ENCODE measurements at places on chromosomes 11 and 22.

DNA sequence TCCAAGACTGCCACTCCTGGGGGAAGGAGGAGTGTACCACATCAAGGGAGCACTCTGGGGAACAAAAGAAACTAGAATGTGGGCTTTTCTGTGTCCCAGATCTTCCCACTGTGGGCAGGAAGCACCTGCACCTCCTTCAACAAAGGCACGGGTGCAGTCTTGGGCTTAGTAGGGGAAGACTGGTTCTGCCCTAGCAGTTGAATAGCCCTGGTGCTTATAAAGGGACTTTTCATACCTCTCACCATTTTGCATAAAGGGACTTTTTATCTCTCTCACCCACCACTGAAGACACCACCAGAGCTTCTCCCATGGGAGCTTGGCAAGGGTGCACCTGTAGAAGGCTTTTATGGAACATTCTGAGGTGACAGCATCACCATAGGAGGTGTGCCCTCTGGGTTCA, 65.8 kb upstream of the MS4A8 start:
- no peak for DNase-seq

DNA sequence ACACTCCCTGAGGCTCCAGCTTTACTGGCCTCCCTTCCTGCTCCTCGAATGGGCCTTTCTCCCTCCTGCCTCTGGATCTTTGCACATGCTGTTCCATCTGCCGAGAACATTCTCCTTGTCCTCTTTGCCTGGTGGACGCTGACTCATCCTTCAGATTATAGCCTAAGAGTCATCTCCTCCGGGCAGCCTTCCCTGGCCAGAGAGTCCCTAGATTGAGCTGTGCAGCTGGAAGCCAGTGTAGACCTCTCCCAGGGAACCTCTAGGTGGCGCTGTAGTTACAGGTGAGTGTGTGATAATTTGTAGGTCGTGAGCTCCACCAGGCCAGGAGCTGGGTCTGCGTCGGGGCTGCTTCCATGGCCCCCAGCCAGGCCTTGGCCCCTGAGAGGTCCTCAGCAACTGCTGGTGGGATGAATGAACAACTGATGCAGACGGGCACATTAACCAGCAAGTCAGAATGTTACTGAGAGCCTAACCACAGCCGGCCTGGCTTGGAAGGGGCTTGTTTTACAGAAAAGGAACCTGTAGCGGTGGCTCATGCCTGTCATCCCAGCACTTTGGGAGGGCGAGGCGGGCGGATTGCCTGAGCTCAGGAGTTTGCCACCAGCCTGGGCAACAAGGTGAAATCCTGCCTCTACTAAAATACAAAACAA, 8.7 kb downstream of the PNPLA5 start:
- DNase-seq = peak; percentile 63

- DNase-seq = no peak
Measured at GRCh38 chr22:49585461-49586243, 242.0 kb downstream of the BRD1 start.

DNA sequence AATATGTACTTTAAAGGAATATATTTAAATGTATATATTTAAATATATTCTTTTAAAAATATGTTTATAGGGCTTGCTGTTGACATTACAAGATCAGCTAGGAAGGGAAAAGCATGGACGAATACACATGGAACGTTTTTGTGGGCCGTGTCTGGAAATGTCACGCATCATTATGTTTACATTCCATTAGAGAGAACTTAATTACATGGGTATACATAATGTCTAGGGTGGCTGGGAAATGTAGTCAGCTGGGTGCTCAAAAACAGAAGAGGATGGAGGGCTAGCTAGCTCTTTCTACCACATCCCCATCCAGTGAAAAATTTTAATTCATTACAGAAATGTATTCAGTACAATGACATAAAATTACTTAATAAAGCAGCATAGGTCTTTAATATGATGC, 371.2 kb downstream of the DYNC2H1 start:
- DNase-seq = no peak

- DNase-seq = no peak
Measured at GRCh38 chr11:68691402-68691784, 7.0 kb downstream of the GAL start.

- no peak for DNase-seq
Measured at GRCh38 chr22:32815943-32816342, 14.4 kb downstream of the TIMP3 start.

DNA sequence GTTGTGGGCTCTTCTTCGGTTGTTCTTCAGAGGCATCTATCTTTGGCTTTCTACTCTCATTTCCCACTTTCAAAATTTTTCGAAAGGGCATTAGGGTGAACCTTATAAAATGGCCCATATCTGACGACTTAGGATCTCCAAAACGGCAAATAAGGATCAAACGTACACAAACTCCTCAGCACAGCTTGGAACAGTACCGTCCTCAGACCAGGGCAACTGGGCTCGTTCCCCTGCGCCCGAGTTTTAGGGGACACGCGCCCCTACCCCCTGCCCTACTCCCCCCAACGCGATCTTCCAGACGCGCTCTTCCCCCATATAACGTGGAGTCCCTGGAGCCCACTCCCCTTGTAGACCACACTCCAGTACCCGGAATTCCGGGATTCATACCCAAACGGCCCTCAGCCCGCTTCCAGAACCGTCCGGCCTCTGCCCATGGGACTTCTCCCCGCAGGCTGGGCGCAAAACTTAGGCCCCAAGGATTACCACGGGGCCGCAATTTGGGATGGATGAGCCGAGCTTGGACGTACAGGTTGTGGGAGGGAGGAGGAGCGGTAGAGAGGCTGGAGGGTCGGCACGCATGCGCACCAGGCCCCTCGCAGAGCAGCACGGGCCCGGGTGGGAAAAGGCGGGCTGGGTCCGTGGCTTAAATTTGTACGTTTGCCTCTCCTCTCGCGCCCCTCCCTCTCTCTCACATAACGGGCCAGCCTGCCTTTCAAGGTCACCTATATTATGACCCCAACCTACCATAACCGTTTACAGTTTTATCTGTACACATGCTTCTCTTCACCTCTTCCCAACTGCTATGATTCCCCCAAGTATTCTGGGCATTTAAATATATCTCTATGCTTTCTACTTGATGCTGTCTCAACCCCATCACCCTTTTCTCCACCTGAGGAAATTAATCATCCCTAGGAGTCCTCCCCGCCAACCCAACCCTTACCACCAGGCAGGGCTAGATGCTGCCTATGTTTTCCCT, 3.4 kb downstream of the CCDC89 start:
- peak; percentile 79 for DNase-seq

DNA sequence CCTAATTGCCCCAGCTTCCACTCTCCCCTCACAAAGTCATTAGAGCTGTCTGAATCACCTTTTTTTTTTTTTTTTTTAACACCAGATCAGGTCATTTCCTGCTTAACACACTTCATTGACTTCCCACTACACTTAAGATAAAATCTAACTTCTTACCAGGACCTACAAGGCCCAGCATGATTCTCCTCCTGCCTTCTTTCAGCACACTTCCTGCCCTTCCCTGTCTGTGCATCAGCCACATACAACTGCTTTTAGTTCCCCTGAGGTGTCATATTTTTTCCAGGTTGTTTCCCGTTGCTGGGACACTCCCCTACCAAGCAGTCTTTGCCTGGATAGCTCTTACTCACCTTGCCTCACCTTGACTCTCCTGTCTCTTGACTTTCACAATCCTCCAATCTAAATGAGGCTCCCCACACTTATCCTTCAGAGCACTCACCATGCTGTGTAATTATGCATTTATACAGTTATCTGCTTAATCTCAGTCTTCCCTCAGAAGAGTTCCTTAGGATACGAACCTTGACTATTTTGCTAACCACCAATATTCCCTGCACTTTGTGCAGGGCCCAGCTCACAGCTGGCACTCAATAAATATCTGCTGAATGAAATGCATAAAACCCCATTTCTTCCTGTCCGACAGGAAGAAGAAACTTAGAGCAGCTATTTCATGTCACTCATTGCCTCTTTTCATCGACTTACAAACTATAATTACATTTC, 96.6 kb upstream of the AKIP1 start:
- DNase-seq = no peak

GRCh38 chr11:86214710-86215109, 29.8 kb upstream of the EED start:
- no peak for DNase-seq

- DNase-seq = no peak
Measured at GRCh38 chr22:39173787-39174497, 21.5 kb upstream of the CBX7 start.

- no peak for DNase-seq
Measured at GRCh38 chr11:63687845-63688244, 6.5 kb downstream of the RTN3 start.

DNA sequence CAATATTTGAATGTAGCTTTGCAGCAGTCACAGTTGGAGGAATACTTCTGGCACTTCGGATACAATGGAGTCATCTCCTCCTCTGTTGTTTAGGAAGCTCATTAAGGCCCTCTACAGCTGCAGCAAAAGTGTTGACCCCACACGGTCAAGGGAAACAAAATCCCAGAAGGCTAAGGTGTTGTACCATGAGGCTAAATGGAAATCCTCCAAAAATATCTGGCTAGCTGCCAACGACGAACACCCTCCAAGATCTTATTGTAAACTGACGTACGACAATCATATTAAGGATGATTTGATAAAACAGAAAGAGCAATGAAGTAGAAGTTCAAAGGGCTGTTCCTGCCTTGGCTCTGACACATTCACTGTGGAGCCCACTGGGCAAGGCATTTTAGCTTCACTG, 4.0 kb downstream of the POGLUT3 start:
- DNase-seq = peak; percentile 66
